ENCODE measurements at places on chromosomes 2 and 18. TPM values are rescaled to one million over a fixed set of nuclear protein-coding genes. Genes with fewer than 3 reads are reported as not detected.

- peak; percentile 18 for DNase-seq
These were observed 27.6 kb downstream of the CELF4 start for GRCh38 chr18:37537868-37538525.

DNA sequence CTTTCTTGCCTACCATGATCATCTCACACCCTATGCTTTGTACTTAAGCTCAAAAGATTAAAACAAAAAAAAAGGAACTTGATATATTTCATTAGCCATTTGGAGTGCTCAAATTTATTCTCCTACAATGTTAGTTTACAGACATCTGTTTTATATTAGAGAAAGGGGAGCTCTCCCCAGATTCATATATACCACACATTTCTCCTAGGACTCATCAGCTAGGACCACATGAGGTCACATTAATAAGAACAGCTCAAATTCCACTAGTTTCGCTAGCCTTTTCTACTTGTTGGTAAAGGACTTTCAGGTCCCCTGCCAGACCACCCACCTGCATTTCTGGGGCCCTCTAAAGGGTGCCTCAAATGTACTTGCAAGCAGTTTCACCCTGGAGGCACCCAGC lies 151.2 kb upstream of the MMADHC start:
- no peak for DNase-seq

GRCh38 chr2:9824956-9825720 lies 18.1 kb upstream of the TAF1B start:
- DNase-seq: no peak

RUFY4 gene
- not detected for polyA plus RNA-seq

ARHGAP28 gene
- 0.06 TPM for polyA plus RNA-seq

UGT1A8 gene
- not detected for polyA plus RNA-seq

PLGLB1 gene
- 0.22 TPM for polyA plus RNA-seq

ATL2 gene
- polyA plus RNA-seq: 17.6 TPM

All from foreskin keratinocyte (primary cell).